Stimulated activated CD4-positive, alpha-beta T cell treated with anti-CD3 and anti-CD28 coated beads, Interleukin-1b, Interleukin-23, amount 100 ng/mL, for 24 hours (primary cell): ENCODE measurements at places on chromosomes 4 and X.

- DNase-seq = no peak
These were observed 28.6 kb downstream of the SLC16A2 start for GRCh38 chrX:74449937-74450330.

DNA sequence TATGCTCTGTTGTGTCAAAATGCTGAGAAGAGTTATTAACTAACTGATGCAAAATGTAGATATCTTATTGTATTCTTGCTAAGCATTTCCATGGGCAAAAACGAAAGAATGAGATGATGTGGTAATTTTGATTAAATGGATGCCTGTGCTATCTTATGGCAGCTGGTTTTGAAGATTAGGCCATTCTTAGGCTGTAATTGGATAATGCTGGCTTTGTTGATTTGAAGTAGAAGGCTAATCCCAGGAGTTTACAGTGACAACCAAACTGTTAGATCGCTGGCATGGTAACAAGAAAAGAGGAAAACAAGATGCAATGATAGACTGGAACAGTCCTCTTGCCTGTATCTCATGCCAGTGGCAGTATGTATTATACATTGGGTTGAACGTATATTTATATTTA lies 74.1 kb upstream of the WDR44 start:
- no peak for DNase-seq

GRCh38 chr4:156751486-156751885 lies 220.1 kb downstream of the PDGFC start:
- no peak for DNase-seq

GRCh38 chr4:26218677-26219605 lies 101.9 kb upstream of the RBPJ start:
- DNase-seq = no peak

GRCh38 chr4:86942185-86942666 lies 7.4 kb downstream of the AFF1 start:
- DNase-seq = no peak

- no peak for DNase-seq
These were observed 16.8 kb upstream of the RNF4 start for GRCh38 chr4:2451821-2452785.

DNA sequence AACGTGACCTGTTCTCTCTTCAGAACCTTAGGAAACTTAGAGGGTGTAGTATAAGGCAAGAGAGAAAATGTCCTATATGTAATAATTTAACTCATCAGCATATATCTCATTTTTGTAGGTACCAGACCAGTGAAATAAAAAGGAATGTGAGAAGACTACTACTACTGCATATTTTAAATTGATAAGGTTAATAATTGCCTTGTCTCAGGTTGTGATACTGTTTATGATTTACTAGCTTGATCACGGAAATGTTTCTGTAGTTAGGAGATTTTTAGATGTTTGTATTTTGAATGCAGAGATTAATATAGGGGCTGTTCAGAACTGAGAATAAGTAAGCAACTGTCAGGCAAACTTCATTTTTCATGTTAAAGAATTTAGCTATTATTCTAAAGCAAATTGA lies 1563.4 kb downstream of the C4orf33 start:
- DNase-seq = no peak

GRCh38 chrX:108090491-108091263 lies 665 bp downstream of the PSMD10 start:
- no peak for DNase-seq

DNA sequence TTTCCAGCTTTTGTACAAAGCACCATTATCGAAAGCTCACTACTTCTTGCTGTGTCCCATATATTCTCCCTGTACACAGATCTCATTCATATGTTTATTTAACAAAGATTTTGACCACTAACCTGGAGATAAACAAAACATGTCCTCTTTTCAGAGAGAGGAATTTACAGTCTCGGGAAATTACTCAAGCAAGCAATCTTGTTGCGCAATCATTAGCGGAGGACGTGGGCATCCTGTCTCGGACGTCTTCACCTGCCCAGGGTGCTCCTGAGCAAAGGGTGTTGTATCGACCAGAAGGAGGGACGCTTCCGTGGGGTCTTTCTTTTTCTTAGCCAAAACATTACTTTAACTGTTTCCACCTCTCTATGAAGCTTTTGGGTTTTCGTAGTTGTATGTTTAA lies 66.5 kb upstream of the CLCN4 start:
- no peak for DNase-seq
